Posterior vena cava (tissue), 2 donors: ENCODE measurements at places on chromosomes 12 and 14. TPM values are rescaled to one million over a fixed set of nuclear protein-coding genes. Genes with fewer than 3 reads are reported as not detected.

Gene SERPINA5
- total RNA-seq, result 13.6 TPM

Gene PTPRO
- 4.6 TPM for total RNA-seq

Gene KRT77
- not detected for total RNA-seq

Gene ENO2
- total RNA-seq, result 45.6 TPM

DNA sequence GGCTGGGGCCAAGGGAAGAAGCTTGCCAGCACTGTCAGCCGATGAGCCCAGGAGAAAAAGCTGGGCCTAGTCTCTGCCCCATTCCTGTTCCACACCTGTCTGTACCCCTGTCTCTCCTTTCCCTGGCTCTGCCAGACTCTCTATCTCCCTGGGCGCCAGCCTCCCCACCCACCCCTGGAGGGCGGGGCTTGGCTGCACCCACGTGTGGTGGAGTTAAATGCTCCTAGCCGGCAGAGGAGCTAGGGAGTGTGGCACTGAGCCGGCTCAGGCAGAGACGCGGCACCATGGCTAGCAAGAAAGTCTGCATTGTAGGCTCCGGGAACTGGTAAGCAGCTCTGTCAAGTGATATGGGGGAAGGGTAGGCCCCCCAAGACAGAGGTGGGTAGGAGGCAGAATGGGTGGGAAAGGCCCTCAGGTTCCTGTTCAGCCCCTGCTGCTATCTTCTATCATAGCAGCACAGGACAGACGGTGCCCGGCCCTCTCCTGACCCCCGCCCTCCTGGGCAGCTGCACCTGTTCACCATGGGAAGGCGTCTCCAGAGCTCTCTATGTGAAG, at the start of gene GPD1:
Gene GPD1 (plus strand): TSS at position 242 of the 555 bp plus-strand sequence. CDS start 43 bp downstream, at position 285.
- DNase-seq, result peak; percentile 80

DNA sequence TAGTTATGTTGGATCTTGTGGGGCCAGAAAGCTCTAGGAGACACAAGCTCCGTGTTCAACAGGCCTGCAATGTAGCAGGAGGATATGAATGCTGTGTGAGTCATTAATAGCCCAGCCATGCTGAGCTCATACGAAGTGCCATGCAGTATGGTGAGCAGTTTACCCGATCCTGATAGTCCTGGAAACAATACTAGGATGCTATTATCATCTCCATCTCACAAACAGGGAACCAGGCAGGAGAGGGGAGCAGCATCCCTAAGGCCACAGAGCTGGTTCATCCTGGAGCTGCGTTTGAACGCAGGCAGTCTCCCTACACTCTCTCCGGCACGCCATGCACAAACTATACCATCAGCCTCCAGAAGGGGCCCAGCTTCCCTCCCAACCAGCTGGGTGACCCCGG, 20.5 kb downstream of the TTC7B start:
- DNase-seq, result no peak

GRCh38 chr14:60856111-60856510, 121.5 kb downstream of the MNAT1 start:
- no peak for DNase-seq

GRCh38 chr12:69851976-69852375, 26.9 kb downstream of the MYRFL start:
- DNase-seq, result no peak

DNA sequence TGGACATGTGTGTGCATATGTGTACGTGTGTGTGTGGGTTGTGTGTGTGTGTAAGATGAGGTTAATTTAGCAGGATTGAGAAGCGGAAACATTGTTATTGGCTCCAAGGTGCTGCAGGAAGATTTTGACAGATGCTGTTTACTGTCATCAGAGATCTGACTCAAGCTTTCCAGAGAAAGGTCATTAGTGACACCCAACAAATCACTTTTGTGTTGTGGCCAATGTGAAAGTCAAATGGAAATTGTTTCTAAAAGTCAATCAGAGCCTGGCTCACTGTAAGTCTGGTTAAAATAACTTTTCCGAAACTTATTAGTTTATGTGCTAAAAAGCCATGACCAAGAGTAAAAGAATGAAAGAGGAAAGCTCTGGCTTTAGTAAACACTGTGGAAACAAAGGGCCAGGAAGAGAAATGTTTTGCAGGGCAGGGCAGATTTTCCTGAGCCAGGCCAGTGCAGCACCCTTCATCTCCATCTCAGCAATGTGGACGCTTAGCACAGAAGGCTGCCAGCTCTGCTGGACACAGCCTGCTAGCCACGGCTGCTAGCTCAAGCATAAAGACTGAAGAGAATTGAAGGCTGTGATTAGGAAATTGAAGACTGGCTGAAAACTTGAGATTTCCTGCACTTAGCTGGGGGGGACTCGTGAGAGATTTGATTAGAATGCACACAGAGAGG, 235.8 kb downstream of the NEDD1 start:
- DNase-seq, result no peak

DNA sequence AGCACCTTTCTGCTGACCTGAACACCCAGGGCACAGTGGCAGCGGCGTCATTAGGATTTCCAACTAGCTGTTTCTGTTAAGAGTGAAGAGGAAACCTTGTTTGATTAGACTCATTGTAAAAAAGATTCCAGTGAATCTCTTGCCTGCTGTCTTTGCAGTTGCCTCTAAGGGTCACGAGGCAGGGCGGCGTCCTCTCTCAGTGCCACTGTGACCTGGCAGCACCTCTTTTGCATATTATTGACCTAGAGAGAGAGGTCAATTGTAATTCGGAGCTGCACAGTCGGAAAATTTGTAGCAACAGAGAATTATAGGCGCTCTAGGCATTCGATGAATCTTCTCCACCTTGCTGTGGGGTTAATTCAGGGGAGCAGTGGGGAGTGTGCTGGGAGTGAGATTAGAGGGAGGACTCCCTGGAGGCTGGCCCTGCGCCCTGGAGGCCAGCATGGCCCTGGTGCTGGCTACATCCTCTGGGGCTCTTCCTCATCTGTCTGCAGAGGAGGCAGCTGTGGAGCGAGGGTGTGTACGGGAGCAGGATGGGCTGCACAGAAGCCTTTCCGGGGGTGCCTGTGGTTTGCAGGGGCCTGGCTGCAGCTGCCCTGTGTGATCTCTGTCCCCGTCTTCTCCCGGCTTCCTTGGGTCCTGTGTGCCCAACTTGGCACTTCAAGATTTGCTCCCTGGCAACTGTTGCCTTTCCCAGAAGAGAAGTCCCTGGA, 14.3 kb downstream of the PACS2 start:
- no peak for DNase-seq
